Esophagus muscularis mucosa (tissue), 4 donors: ENCODE measurements at places on chromosomes 2 and 18. TPM values are rescaled to one million over a fixed set of nuclear protein-coding genes. Genes with fewer than 3 reads are reported as not detected.

Gene SCN2A
- total RNA-seq, result 0.42 TPM

Gene B3GNT7
- total RNA-seq, result 7.0 TPM

DNA sequence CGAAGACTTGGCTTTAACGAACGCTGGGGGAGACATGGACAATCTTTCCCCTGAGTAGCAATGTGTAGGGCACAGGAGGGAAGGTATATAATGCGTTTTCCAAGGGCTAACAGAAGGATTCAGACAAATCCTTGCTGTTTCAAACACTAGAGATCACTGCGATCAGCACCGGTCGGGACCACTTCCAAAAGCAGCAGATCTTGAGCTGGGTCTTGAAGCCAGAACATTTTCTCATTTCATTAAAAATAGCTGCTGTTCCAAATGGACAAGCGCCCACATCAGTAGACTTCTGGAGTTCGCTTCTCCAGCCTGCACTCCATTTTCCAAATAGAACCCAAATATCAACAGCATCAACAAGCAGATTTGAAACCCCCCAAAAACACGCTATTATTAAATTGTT is 65.1 kb upstream of the MAPRE2 start:
- H3K27ac ChIP-seq, result no peak overlapping the region
- peak overlapping the region; percentile 94 for H3K4me3 ChIP-seq
- no peaks in the 10 kb centered on the region for H3K36me3 ChIP-seq
- DNase-seq, result no peak
- H3K4me1 ChIP-seq, result peaks cover 32% of the 10 kb centered on the region
- H3K27me3 ChIP-seq, result no peaks in the 10 kb centered on the region

GRCh38 chr2:116949249-116949648 is 865.2 kb upstream of the DDX18 start:
- H3K27me3 ChIP-seq, result no peaks in the 10 kb centered on the region
- no peak overlapping the region for H3K27ac ChIP-seq
- H3K4me3 ChIP-seq, result no peak overlapping the region
- no peaks in the 10 kb centered on the region for H3K36me3 ChIP-seq
- DNase-seq, result no peak

Gene GDF7
- total RNA-seq, result 7.1 TPM

DNA sequence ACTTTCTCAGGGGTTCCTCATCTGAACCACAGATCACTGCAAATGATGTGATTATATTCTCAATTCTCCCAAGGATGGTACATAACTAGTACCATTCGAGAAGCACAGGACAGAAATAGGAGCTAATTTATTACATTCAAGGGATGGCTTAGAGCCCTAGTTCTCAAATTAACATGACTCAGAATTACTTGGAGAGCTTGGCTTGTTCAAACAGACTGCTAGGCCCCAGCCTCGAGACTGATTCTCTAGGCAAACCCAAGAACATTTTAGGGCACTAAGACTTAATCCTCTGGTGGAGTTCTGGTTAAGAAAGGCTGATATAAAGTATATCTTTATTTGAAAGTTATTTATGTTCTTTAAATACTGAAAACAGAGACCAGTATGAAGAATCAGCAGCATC is 35.8 kb downstream of the HIBCH start:
- no peak for DNase-seq
- H3K27ac ChIP-seq, result no peak overlapping the region
- no peaks in the 10 kb centered on the region for H3K27me3 ChIP-seq
- H3K4me1 ChIP-seq, result no peaks in the 10 kb centered on the region
- no peaks in the 10 kb centered on the region for H3K36me3 ChIP-seq

DNA sequence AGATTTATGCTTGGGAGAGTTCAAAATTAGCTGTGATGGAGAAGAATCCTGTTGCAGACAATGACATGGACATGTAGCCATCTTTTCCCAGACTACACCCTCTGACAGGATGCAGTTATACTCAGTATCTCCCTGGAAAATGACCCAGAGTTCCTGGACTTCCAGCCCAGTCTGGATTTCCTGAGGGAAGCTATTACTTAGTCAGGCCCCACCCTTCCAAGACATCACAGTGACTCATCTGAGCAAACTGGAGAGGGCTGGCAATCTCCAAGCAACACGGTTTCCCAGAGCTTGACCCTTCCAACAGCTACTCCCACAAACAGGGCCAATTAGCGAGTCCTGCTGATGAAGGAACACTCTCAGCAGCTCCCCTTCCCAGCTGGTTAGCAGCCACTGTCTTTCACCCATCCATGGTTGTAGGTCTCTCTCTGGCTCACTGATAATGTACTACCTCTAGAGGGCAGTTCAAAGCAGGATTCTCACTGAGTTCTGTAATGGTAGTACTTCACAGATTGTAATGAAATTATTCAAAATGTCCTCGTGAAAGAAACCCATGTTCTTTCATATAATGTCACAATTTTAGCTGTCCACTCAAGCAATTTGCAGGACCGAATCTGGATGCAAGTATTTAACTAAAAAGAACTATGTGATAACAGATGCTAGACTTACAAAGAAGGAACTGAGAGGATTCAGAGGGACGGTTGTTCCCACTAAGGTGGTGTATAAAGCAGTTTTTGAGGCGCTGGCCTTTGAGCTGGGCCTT is 110.2 kb downstream of the MDH1 start:
- DNase-seq, result no peak
- peak overlapping the region; percentile 59 for H3K27ac ChIP-seq
- no peak overlapping the region for H3K4me3 ChIP-seq
- H3K4me1 ChIP-seq, result peaks cover 4% of the 10 kb centered on the region
- no peaks in the 10 kb centered on the region for H3K27me3 ChIP-seq

- H3K27me3 ChIP-seq, result peaks cover 37% of the 10 kb centered on the region
- H3K36me3 ChIP-seq, result no peaks in the 10 kb centered on the region
- no peak overlapping the region for H3K27ac ChIP-seq
- H3K4me3 ChIP-seq, result no peak overlapping the region
These were observed 86.9 kb upstream of the COPS8 start for GRCh38 chr2:236998758-236999157.

Gene ZBTB7C
- total RNA-seq, result 13.2 TPM

DNA sequence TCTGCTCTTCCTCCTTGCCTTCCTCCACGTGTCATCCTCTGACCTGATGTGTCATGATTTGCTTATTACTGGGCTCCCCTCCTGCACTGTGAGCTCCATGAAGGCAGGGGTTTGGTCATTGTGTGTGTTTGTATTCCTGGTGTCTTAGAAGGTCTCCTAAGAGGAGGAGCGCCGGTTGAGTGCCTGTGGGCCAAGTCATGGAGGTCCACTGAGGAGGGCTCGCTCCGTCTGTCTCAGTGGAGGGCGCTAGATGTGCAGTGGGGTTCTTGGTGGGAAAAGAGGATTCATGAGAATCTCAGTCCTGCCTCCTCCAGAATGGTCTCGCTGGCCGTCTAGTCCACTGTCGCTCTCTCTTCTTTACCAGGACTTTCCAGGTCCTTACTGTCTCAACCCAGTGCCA is 100.2 kb downstream of the VWA3B start:
- H3K4me1 ChIP-seq, result no peaks in the 10 kb centered on the region
- H3K27me3 ChIP-seq, result no peaks in the 10 kb centered on the region
- H3K4me3 ChIP-seq, result no peak overlapping the region
- no peak for DNase-seq

- H3K36me3 ChIP-seq, result no peaks in the 10 kb centered on the region
- H3K27me3 ChIP-seq, result no peaks in the 10 kb centered on the region
- no peak overlapping the region for H3K27ac ChIP-seq
- DNase-seq, result no peak
- no peak overlapping the region for H3K4me3 ChIP-seq
These were observed 389.7 kb downstream of the TXNL1 start for GRCh38 chr18:56248610-56249235.

- peak overlapping the region; percentile 44 for H3K27ac ChIP-seq
- no peak overlapping the region for H3K4me3 ChIP-seq
- H3K4me1 ChIP-seq, result peaks cover 52% of the 10 kb centered on the region
- H3K27me3 ChIP-seq, result no peaks in the 10 kb centered on the region
These were observed 39.7 kb upstream of the IGFBP5 start for GRCh38 chr2:216735086-216735485.

DNA sequence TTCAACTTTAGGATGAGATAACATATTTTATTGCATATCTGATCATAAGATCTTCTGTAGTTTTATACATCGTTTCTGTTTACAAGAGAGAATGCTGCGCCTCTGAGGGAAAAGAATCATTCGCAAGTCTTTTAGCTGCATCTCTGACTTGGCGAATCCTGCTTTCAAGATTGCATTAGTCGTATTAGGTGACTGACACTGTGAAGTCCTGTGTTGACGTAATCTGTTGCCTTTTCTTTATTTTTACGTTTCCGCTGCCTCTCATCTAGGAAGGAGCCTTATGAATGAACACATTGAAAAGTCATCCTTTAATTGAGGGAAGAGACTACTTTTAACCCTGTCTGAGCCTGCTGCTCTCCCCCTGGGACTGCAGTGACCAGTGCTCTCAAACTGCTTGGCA is 101.5 kb downstream of the LDLRAD4 start:
- H3K4me1 ChIP-seq, result peaks cover 56% of the 10 kb centered on the region
- no peak overlapping the region for H3K4me3 ChIP-seq
- no peaks in the 10 kb centered on the region for H3K36me3 ChIP-seq
- no peak for DNase-seq
- no peaks in the 10 kb centered on the region for H3K27me3 ChIP-seq

GRCh38 chr2:7014174-7014640 is 97.0 kb downstream of the RNF144A start:
- H3K27me3 ChIP-seq, result no peaks in the 10 kb centered on the region
- H3K27ac ChIP-seq, result no peak overlapping the region
- H3K4me1 ChIP-seq, result peaks cover 86% of the 10 kb centered on the region
- no peak overlapping the region for H3K4me3 ChIP-seq

Gene FBXO15
- 0.33 TPM for total RNA-seq

Gene COL6A3
- total RNA-seq, result 350 TPM

Gene CFC1
- not detected for total RNA-seq

Gene CD28
- 0.23 TPM for total RNA-seq

DNA sequence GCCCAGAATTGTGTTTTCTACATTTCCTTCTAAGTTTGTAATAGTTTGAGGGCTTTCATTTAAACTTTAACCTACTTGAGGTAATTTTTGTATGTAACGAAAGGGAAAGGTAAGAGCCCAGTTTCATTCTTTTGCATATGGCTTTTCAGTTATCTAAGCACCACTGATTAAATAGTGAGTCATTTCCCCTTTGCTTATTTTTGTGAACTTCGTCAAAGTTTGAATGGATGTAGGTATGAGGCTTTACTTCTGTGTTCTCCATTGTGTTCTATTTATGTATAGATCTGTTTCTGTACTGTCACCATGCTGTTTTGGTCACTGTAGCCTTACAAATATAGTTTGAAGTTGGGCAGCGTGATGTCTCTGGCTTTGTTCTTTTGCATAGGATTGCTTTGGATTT is 944.8 kb upstream of the CNTNAP5 start:
- no peak overlapping the region for H3K27ac ChIP-seq
- DNase-seq, result no peak

DNA sequence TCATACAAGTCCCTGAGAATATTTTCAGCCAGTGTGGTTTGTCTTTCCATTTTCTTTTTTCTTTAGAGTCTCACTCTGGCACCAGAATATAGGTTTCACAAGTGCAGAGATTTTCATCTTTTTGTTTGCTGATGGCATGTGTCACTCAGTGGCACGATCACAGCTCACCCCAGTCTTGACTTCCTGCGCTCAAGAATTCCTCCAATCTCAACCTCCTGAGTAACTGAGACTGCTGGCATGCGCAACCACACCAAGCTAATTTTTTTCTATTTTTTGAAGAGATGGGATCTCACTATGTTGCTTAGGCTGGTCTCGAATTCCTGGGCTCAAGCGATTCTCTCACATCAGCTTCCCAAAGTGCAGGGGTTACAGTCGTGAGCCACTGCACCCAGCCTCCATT is 23.9 kb downstream of the NBEAL1 start:
- H3K27ac ChIP-seq, result no peak overlapping the region
- no peaks in the 10 kb centered on the region for H3K27me3 ChIP-seq
- no peak overlapping the region for H3K4me3 ChIP-seq
- H3K4me1 ChIP-seq, result peaks cover 22% of the 10 kb centered on the region

DNA sequence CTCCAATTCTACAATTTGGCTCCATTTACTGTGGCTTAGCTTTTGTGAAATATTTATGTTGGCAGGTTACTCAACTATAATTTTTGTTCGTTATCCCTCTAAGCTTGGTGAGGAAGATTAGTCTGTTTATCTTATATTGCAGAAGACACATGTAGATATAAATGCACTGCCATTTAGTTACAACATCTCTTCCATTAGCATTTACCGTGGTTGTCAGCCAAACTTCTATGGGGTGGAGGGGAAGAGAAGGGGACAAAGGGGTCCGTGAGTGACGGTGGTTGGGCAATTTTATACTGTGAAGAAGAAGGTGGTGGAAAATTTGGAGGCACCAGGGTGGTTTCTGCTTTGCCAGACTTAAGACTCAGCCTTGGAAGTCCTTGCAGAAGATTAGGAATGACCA is 117.6 kb upstream of the CXCR4 start:
- H3K27me3 ChIP-seq, result no peaks in the 10 kb centered on the region
- H3K4me3 ChIP-seq, result no peak overlapping the region
- H3K27ac ChIP-seq, result no peak overlapping the region
- H3K36me3 ChIP-seq, result no peaks in the 10 kb centered on the region
- H3K4me1 ChIP-seq, result peaks cover 51% of the 10 kb centered on the region

- H3K36me3 ChIP-seq, result no peaks in the 10 kb centered on the region
- no peak overlapping the region for H3K27ac ChIP-seq
- no peaks in the 10 kb centered on the region for H3K27me3 ChIP-seq
- no peaks in the 10 kb centered on the region for H3K4me1 ChIP-seq
These were observed 98.0 kb upstream of the TTN start for GRCh38 chr2:178905261-178905660.

DNA sequence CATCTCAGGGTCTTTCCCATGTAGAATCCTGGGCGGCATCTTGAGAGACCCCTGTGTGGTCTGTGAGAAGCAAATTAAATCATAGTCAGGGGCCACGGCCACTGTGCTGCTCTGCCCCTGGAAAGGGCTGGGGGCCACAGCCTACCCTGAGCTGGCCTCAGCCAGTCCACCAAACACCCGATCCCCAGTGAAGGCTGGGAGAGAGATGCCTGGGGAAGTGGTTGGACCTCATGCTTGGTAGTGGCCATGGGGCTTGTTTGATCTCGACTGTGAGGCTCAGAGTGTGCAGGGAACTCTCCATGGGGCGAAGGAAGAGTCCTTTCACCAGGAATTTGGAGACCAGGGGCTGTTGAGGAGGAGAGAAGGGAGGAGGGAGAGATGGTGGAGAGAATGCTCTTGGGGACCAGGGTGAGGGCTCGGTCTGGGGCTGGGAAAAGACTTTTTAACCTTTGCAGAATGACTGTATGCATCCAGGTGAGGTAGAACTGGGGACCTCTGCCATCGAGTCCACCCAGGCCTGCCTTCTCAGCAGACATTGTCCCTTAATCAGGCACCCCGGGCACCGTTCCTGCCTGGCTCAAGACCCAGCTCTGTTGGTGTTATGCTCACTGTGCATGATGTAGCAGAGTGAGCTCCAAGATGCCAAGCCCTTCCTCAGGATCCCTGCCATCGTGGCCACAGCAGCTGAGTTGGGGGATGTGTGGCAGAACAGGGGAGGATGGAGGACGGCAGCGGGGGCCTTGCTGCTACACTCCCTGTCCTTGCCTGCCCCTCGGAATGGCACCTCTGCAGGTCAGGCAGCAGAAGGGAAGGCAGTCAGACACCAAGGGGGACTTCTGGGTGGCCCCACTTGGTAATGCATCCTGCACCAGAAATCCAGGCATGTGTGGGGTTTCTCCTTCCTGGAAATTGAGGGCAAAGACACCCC is 249.9 kb downstream of the DYSF start:
- H3K36me3 ChIP-seq, result no peaks in the 10 kb centered on the region
- no peak for DNase-seq
- no peaks in the 10 kb centered on the region for H3K27me3 ChIP-seq
- no peak overlapping the region for H3K4me3 ChIP-seq
- H3K27ac ChIP-seq, result no peak overlapping the region
- H3K4me1 ChIP-seq, result peaks cover 24% of the 10 kb centered on the region

GRCh38 chr2:141105763-141106162 is 1025.1 kb downstream of the LRP1B start:
- no peaks in the 10 kb centered on the region for H3K4me1 ChIP-seq
- H3K36me3 ChIP-seq, result no peaks in the 10 kb centered on the region
- no peaks in the 10 kb centered on the region for H3K27me3 ChIP-seq
- no peak for DNase-seq

Gene SLC9A2
- 0.17 TPM for total RNA-seq
